ENCODE measurements at places on chromosomes 5 and 9.

- DNase-seq = no peak
Observed at GRCh38 chr5:77859306-77859705, 83.2 kb upstream of the TBCA start.

GRCh38 chr5:5309645-5310044 lies 112.8 kb upstream of the ICE1 start:
- DNase-seq = no peak

GRCh38 chr5:40570408-40571129 lies 109.1 kb upstream of the PTGER4 start:
- peak; percentile 40 for DNase-seq

DNA sequence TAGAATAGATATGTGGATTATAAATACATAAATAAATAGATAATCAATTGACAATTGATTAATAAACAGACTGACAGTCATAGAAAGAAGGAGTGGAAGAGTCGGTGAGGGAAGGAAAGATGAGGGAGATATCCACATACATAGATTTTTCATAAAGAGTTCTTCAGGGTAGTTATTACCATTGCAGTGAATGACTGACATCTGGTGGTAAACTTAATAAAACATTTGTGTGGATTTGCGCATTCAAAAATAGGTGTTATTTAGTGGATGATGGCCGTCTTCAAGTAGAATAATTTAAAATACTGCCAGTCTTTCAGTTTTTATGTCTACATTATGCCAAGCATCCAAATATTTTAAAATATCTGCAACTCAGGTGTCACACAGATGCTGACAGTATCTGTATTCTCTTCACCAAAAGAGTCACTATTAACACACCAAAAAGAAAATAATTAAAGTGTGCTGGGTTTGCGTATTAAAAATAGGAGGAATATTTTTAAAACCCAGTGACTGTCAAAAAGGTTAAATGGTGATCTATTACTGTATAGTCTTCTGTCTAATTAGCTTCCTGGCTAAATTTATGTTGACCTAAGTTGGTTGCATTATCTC lies 78.8 kb downstream of the GIN1 start:
- DNase-seq = no peak

DNA sequence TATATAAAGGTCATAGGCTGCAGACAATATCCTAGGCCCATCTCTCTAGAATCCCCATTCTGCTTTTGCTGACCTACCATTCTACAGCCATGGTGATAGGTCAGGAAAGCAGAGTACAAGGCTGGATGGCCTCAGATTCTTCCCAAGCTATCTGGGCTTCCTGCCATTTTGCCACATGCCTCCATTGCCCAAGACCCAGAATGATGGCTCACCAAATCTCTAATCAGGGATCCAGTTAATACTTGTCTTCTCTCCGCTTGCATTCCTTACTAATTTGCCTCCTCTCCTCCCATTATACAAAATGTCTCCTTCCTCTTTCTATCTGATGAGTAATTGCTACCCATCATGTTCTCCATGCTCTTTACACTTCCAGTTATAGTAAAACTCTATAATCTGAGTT lies 22.7 kb upstream of the NDUFS4 start:
- no peak for DNase-seq

- no peak for DNase-seq
Observed at GRCh38 chr5:95916687-95917085, 45.0 kb downstream of the ELL2 start.

DNA sequence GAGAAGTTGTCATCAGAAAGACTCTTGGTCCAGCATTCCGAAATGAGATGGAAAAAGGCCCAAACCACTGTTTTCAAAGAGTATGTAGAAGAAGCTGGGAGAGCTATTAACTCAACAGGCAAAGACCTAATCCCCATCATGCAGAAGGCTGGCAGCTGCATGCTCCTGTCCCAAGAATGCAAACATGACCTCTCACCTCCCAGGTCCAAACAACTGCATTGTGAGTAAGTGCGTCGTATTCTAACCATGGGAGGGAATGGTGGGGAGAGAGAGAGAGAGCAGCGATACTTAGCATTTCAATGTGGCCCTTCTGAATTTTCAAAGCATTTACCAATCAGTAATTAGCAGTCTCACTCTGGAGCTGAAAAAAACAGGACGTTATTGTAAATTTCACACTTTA lies 27.6 kb downstream of the TRPC7 start:
- no peak for DNase-seq

DNA sequence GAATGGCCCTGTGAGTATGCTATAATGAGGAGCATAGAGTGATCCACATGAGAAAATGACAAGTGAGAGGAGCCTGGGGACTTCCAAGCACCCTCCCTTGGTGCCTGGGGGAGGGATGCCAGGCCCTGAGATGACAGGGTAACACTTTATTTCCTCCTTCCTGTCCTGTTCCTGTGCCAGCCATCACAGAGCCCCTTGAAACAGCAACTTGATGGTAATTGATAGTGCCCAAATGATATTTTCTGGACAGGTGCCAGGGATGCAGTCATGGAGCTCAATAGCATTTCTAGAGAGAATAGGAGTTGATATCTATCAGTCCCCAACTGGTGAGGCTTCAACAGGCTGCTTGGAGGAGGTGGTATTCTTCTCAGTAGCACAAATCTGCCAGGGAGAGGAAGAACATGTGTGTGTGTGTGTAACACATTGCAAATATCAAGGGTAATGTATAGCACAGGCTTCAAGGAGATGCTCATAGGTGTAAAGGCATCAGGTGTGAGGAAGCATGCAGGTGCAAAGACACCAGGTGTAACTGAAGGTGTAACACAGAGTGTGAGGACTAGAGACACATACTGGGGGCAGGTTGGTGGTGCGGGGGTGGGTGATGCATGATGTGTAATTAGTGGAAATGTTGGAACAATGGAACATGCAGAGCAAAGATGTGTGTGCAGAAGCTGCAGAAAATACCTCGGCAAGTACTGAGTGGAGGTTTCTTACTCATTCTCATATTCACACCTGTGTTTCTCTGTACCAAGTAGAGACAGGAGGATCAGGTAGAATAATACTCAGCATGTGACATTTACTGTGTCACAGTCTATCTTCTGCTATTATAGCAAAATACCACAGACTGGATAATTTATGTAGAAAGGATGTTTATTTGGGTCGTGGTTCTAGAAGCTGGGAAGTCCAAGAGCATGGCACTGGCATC lies 18.1 kb upstream of the WWC1 start:
- DNase-seq = no peak

DNA sequence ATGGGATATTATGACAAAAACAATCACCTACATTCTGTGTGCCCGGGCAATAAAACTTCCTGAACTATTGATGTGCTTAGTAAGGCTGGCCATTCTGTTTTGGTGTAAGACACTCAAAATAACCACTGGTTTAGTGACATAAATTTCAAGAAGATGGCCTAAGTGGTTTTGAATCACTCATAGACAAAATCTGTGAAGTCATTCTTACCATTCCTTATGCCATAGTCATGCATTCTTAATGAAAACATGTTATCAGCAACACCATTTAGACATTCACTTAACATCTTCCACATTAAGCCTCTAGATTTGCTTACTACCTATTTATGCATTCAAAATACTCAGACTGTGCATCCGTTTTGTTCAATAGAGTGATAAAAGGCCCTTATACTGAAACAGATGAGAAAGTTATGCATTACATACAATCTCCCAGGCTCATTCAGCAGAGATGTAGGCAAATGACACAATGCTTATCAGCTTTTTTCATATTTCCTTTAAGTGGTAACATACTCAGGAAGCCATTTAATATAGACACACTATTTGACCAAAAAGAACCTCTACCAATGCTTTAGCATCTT lies 848.8 kb upstream of the DMAC1 start:
- no peak for DNase-seq

- no peak for DNase-seq
Observed at GRCh38 chr5:34789021-34789531, 49.9 kb upstream of the TTC23L start.

GRCh38 chr5:88675708-88676636 lies 207.0 kb downstream of the MEF2C start:
- DNase-seq = no peak

DNA sequence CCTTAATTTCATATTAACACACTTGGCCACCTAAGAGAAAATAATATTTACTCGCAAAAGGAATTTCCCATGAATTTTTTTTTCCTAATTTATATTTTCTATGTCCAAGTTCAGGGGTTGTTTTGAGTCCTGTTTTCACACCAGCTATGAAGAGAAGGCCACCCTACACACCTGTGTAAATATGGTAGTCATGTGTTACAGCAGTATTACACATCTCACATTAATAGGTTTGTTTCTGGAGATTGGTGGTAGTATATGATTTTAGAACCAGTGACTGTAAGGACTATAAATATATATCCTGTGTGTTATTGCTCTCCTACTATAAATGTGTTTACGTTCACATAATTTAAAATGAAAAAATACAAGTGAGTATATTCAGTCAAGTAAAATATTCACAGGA lies 147.5 kb downstream of the PAM start:
- no peak for DNase-seq

DNA sequence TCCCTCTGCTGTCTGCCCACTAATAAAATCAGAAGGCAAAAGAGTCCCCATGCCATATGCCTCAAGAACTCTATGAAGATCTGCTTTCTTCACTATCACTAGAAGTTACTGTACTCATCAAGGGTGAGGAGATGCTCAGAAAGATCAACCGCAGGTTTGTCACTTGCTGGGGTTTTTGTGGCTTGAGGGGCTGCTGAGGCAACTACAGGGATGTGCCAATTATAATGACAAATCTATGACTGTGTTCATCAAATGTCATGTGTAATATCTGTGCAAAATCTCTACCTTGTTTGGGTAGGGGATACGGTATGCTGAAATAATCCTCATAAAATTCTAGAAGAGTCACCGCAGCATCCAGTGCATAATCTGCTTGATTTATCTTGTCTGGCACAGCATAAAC lies 13.0 kb downstream of the ERAP1 start:
- no peak for DNase-seq

DNA sequence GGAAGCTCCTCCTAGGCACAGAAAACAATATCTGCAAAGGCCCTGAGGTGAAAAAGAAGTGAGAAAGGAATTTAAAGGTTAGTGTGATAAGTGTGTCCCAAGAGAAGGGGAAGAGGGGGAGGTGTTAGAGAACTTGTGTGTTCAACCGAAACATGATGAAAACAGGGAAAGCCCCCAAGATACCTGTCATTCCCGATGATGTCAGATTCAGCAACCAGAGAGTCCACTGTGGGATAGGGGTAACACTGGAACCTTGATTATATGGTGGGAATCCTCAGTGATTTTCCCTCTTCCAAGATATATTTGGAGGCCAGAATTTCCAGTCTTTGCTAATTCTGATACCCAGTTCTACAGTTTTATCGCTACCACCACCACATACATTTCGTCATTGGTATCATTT lies 15.5 kb upstream of the BNC2 start:
- no peak for DNase-seq

GRCh38 chr5:58462623-58463230 lies 2.8 kb upstream of the PLK2 start:
- DNase-seq = peak; percentile 70

GRCh38 chr9:32345243-32345642 lies 39.2 kb upstream of the ACO1 start:
- no peak for DNase-seq

DNA sequence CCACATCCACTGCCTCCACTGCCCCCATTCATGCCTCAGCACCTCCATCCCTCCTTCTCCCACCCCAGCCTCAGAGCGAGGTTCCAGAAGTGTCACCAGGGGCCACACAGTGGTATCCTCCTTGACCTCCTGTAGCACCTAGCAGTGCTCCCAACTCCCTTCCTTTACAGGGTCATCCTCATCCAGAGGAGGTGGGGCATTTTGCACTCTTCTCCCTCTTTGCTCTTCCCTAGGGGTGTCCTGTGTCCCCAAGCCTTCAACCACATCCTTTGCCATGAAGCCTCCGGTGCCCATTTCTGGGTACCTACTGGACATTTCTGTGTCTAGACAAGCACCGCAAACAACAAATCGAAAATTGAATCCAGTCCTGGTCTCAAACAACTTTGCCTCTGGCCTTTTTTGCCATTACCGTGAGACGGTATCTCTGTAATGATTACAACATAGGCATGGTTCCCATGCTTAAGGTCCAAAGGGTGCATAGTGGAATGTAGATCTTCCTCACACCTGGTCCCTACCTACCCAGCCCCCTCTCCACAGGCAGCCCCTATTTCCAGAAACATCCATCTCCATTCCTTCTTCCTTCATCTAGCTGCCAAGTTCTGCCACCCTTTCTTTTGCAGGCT lies 17.6 kb downstream of the WWC1 start:
- DNase-seq = no peak

- no peak for DNase-seq
Observed at GRCh38 chr9:125391704-125392103, 130.1 kb downstream of the GAPVD1 start.

DNA sequence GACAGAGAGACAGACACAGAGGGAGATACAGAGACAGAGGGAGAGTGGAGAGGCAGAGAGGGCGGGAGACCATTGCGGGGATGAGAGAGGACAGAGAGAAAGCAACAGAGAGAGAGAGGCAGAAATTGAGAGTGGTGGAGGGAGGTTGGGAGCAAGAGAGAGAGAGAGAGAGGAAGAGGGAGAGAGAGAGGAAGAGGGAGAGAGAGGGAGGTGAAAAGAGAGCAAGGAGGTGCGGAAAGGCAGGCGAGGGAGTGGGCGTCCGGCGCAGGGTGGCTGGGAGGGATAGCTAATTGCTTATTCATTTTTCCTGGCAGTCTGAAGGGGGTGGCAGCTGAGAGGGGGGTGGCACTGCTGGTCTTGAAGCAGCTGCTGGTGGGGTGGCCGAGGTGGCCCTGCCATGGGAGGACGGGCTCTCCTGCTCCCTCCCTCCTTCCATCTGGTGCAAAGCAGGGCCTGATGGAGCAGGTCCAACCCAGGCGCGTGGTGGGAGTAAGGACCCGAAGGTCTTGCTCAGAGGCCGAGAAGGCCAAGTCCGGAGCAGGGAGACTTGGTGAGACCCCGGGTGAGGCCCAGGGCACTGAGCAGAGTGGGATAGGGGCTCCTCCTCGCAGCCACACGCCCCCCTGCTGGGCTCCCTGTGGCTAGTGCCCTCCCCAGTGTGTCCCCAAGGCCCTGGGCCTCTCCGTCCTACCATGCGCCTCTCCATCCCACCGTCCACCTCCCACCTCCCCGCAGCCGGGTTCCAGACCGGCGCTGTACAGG lies 25.3 kb upstream of the RNU6ATAC start:
- DNase-seq = no peak

GRCh38 chr5:181189962-181190710 lies 14.9 kb downstream of the TRIM7 start:
- DNase-seq = no peak

- no peak for DNase-seq
Observed at GRCh38 chr9:89850631-89851325, 246.0 kb downstream of the GADD45G start.

DNA sequence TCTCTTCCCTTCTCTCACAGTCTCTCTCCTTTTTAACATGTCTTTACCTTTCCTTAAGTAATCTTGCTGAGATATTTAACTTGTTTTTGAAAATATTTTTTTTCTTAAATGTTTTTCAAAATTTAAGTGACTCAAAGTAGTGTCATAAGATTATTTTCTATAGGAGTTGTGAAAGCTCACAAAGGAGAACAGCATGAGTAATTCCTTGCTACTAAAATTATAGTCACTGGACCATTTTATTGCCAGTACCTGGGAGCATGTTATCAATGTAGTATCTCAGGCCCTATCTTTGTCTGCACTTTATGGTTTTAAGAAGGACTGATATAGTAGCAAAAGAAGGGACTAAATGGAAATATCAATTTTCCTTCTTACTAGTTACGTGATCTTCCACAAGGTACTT lies 181.9 kb downstream of the TMEM232 start:
- no peak for DNase-seq
